ENCODE measurements at places on chromosomes 6 and 20. TPM values are rescaled to one million over a fixed set of nuclear protein-coding genes. Genes with fewer than 3 reads are reported as not detected.
A peak's percentile ranks its signal among the peaks of the same experiment; 100 is the strongest.

Gene TREML4
- total RNA-seq = not detected

DNA sequence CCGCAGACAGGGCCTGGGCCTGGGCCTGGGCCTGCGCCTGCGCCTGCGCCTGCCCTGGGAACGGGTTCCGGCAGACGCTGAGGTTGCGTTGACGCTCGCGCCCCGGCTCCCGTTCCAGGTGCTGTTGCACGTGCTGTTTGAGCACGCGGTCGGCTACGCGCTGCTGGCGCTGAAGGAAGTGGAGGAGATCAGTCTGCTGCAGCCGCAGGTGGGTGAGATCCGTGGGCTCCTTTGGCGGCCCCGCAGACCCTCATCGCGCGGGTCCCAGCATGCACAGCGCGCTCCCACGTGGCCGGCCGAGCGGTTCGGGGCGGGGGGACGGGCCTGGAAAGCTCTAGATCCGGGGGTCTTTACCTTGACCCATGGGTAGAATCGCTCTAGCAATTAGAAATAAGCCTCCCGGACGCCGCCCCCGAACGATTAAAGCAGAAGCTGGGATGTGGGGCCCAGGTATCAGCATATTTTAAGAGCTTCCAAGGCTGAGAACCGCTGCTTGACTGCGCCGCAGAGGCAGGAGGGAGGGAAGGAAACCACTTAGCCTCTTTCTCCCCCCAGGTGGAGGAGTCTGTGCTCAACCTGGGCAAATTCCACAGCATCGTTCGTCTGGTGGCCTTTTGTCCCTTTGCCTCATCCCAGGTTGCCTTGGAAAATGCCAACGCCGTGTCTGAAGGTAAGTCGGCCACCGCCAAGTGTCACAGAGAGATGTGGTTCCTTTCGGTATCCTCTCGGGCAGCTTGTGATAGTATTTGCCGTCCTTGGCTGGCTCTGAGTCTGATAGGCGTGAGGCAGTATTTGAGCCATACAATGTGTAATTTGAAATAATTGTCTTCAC lies 508 bp downstream of the NOP56 start:
- H3K36me3 ChIP-seq = peaks cover 46% of the 10 kb centered on the region
- peak; percentile 18 for DNase-seq
- H3K27ac ChIP-seq = peak overlapping the region; percentile 87
- peak overlapping the region; percentile 81 for H3K4me3 ChIP-seq

Gene DEFB132
- total RNA-seq = not detected

DNA sequence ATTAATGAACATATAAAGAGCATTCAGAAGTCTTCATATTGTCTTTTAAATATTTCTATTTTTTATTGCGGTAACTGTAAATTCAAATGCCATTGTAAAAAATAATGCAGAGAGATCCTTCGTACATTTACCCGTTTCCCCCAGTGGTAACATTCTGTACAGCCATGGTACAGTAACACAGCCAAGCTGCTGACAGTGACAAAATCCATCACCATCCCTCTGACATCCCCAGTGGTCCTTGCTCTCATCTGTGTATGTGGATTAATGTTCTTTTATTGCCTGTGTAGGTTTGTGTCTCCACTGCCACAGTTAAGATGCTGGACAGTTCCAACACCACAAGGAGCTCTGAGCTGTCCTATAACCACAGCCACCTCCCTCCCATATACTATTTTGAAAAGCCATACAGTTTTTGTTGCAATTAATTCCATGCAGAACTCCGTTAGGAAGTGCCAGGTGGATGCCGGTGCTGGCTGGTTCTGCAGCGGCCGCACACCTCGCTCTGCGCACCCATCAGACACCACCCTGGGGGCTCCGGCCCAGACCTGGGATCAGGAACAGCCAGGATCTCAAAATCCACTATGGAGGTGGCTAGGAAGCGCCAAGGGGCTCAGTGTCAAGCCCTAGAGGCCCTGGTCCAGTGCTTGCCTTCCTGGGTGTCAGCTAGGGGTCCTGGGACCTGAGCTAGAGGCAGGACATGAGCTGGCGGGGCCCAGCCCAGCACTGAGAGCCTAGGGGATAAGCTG lies 93.1 kb upstream of the PMEPA1 start:
- H3K4me1 ChIP-seq = no peaks in the 10 kb centered on the region
- H3K36me3 ChIP-seq = no peaks in the 10 kb centered on the region
- peaks cover 2% of the 10 kb centered on the region for H3K27me3 ChIP-seq
- H3K4me3 ChIP-seq = no peak overlapping the region
- H3K27ac ChIP-seq = no peak overlapping the region

- H3K4me3 ChIP-seq = no peak overlapping the region
- no peak overlapping the region for H3K27ac ChIP-seq
- no peak for DNase-seq
- H3K4me1 ChIP-seq = no peaks in the 10 kb centered on the region
Measured at GRCh38 chr6:93829009-93829408, 409.6 kb upstream of the EPHA7 start.

Gene ROS1
- not detected for total RNA-seq

DNA sequence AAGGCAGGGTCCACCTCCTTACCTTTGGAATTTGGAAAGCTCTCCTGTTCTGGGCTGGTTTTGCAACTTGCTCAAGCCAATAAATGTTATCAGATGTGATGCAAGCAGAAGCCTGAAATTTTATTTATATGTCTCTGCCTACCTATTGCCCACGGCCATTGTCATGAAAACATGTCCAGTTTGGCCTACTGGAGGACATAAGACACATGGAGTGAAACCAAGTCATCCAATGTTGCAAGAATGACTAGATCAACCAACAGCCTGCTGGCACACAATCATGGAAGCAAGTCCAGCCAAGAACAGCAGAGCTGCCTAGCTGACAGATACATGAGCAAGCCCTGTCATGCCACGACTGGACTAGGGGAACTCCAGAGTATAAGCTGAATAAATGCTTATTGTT lies 56.7 kb upstream of the IRAK1BP1 start:
- H3K36me3 ChIP-seq = no peaks in the 10 kb centered on the region
- H3K27me3 ChIP-seq = no peaks in the 10 kb centered on the region
- no peak overlapping the region for H3K4me3 ChIP-seq
- no peak for DNase-seq
- H3K27ac ChIP-seq = no peak overlapping the region
- H3K4me1 ChIP-seq = no peaks in the 10 kb centered on the region

- H3K27ac ChIP-seq = no peak overlapping the region
- no peaks in the 10 kb centered on the region for H3K4me1 ChIP-seq
- H3K4me3 ChIP-seq = no peak overlapping the region
- no peaks in the 10 kb centered on the region for H3K27me3 ChIP-seq
Measured at GRCh38 chr6:55758156-55758937, 117.0 kb downstream of the BMP5 start.

Gene RAB44
- 0.08 TPM for total RNA-seq

Gene BPIFB1
- total RNA-seq = not detected

- DNase-seq = no peak
- H3K4me3 ChIP-seq = no peak overlapping the region
- H3K4me1 ChIP-seq = peaks cover 24% of the 10 kb centered on the region
- no peaks in the 10 kb centered on the region for H3K36me3 ChIP-seq
- no peaks in the 10 kb centered on the region for H3K27me3 ChIP-seq
Measured at GRCh38 chr6:169994739-169995138, 243.3 kb downstream of the ERMARD start.

DNA sequence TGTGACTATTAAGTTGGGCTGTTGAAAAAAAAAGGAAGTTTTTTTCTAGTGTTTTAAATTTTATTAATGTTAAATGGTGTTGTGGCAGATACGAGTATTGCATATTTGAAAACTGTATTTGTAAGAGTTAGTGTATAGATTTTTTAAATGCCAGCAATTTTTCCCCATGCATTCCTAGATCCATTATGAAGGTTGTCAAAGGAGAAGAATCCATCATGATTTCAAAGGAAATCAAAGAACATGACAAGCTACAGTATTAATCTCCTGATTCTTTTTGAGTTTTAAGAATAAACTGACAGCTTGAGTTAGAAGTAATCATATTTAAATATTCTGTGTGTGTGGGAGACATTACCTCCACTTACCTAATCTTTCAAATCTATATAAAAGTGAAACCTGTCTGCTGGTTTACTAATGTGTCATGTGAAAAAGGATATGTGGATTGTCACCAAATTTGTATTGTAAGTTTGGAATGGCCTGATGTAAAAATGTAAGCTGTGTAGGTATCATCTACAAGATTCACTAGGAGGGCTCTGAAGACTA lies 111.0 kb upstream of the HS3ST5 start:
- H3K27ac ChIP-seq = no peak overlapping the region
- H3K27me3 ChIP-seq = no peaks in the 10 kb centered on the region
- H3K4me1 ChIP-seq = no peaks in the 10 kb centered on the region

DNA sequence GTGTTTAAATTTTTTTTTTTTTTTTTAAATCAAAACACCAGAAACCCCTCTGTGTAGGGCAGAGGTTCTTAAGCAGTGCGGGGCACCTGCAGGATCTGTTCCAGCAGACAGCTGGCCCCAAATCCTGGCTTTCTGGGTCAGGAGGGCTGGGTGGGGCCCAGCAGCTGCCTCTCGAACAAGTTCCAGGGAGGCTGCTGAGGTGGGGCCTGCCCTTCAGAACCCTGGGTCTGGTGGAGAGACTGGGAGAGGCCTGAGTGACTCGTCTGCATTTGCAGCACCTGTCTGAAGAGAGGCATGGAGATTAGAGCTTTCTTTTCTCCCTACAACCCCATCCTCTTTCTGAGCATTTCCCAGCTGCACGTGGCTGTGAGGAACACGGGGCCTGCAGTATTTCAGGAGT lies 8.4 kb downstream of the PSMG4 start:
- peaks cover 20% of the 10 kb centered on the region for H3K4me1 ChIP-seq
- H3K4me3 ChIP-seq = no peak overlapping the region
- no peaks in the 10 kb centered on the region for H3K27me3 ChIP-seq
- peak overlapping the region; percentile 31 for H3K27ac ChIP-seq
- DNase-seq = no peak
- peaks cover 19% of the 10 kb centered on the region for H3K36me3 ChIP-seq

Gene C6orf58
- not detected for total RNA-seq

Gene CALHM4
- not detected for total RNA-seq

DNA sequence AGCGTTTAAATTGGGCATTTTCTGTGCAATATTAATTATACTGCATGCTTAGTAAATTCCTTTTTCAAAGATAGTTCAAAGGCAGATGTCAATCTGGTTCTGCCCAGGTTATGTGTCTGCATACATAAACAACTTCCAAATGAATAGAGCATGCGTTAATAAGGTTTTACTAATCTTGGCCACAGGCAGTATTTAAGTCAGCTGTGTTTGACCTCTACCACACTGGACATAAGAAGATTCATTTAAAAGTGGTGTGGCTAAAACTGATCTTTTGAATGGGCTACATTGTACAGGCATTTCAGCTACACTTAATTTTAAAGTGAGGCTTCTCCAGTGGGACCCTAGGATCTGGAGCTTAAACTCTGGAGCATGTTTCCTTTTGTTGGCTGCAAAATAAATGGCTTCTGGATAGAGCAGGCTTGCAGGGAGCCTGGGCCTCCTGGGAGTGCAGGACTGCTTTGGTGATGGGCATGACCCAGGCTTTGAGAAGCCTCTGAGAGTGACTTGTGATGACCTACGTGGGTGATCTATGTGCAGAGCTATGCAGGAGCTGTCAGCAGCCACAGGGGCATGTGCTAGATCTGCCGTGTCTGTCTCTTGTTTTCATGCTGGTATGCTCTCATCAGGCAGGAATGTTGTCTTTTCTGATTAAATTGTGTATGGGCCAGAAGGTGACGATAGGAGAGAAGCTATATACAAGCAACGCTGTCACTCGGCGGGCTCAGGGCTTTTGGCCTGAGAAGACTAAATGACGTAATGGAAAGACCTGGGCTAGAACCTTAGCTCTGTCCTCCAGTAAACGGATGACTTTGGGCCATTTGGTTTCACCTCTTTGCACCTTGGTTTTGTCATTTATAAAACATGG lies 331.2 kb downstream of the QKI start:
- peaks cover 9% of the 10 kb centered on the region for H3K4me1 ChIP-seq
- DNase-seq = no peak
- H3K27ac ChIP-seq = no peak overlapping the region
- H3K4me3 ChIP-seq = no peak overlapping the region
- H3K36me3 ChIP-seq = no peaks in the 10 kb centered on the region

DNA sequence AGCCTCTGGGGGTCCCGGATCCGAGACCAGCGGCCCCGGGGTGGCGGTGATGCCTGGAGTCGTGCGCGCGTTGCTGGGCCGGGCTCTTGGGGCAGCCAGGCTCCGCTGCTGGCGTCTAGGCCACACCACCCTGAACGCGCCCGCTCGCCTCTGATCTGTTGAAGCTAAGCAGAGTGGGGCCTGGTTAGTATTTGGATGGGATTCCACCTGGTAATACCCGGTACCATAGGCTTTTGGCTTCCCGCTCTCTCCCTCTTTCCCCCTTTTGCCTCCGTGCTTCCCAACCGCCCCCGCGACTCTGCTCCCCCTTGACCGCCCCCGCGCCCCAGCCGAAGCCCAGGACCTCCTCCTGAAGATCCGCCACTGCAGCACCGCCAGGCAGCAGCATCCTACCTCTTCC lies 1383.5 kb upstream of the DEFB115 start:
- H3K27me3 ChIP-seq = no peaks in the 10 kb centered on the region
- no peak for DNase-seq
- no peak overlapping the region for H3K4me3 ChIP-seq
- no peak overlapping the region for H3K27ac ChIP-seq
- H3K4me1 ChIP-seq = no peaks in the 10 kb centered on the region

DNA sequence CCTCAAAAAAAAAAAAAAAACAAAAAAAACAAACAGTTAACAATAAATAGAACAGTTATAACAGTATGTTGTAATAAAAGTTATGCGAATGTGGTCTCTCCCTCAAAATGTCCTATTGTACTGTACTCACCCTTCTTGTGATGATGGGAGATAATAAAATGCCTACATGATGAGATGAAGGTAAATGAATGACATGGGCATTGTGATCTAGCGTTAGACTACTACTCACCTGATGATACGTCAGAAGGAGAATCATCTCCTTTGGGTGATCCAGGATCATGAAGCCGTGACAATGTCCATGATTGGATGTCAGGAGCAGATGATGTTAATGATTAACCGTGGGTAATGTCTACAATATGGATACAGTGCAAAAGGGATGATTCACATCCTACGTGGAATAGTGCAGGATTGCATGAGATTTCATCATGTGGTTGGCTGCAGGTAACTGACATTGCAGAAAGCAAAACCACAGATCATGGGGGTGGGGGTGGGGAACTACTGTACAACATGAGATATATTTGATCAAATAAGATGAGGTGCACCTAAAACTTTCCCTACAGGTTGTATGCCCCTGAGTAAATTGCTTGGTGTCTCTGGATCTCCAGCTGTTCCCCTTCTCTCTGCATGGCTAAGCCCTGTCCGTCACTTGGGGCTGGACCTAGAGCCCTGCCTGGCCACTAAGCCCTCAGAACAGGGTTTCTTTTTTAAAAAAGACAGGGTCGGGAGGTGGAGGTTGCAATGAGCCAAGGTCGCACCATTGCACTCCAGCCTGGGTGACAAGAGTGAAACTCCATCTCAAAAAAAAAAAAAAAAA lies 6.2 kb upstream of the RBCK1 start:
- H3K4me3 ChIP-seq = no peak overlapping the region
- H3K27ac ChIP-seq = no peak overlapping the region
- H3K4me1 ChIP-seq = peaks cover 28% of the 10 kb centered on the region
- no peaks in the 10 kb centered on the region for H3K27me3 ChIP-seq
- H3K36me3 ChIP-seq = peaks cover 13% of the 10 kb centered on the region

Data from activated CD4-positive, alpha-beta T cell treated with anti-CD3 and anti-CD28 coated beads, Interleukin-2, amount 10 ng/mL, durations not matched to agents 7 days and 5 days (primary cell).